Kasumi-1 (cell line): ENCODE measurements at places on chromosomes 1 and 21.
A peak's percentile ranks its signal among the peaks of the same experiment; 100 is the strongest.

GRCh38 chr1:224703702-224704101, 87.6 kb downstream of the CNIH3 start:
- DNase-seq = no peak

DNA sequence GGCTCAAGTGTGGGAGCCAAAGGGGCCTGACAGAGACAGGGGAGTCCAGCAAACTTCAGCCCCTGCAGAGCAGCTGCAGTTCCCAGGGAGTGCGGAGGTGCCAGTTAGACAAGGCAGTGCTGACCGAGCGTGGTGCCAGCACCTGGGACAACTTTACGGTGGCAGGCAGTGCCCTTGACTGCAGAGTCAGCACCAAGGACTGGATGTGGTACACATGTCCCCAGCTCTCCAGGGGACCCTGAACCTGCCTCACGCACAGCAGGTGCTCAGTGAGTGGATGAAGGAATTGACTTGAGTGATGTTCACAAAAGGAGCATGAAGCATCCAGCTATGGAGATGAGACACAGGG, 296.5 kb downstream of the SIPA1L2 start:
- no peak for DNase-seq

DNA sequence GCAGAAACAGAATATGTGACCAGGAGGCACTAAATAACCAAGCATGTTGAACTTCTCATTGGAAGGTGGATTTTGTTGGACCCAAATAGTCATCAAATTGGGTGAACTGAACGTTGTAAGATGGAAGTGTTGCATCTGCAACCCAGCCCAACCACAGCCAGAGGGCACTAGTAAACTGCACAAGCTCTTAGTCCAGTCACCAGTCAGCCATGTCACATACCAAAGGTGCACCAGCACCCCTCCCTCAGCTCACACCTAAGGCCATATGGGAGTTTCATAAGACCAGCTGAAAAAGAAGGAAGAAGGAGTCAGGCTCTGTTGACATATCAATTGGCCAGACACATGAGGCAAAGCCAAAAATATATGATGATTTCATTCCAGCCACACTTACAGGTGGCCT, 481.7 kb upstream of the NR5A2 start:
- DNase-seq = peak; percentile 7

- DNase-seq = peak; percentile 41
Observed at GRCh38 chr1:162498496-162498810, 835 bp downstream of the UHMK1 start.

DNA sequence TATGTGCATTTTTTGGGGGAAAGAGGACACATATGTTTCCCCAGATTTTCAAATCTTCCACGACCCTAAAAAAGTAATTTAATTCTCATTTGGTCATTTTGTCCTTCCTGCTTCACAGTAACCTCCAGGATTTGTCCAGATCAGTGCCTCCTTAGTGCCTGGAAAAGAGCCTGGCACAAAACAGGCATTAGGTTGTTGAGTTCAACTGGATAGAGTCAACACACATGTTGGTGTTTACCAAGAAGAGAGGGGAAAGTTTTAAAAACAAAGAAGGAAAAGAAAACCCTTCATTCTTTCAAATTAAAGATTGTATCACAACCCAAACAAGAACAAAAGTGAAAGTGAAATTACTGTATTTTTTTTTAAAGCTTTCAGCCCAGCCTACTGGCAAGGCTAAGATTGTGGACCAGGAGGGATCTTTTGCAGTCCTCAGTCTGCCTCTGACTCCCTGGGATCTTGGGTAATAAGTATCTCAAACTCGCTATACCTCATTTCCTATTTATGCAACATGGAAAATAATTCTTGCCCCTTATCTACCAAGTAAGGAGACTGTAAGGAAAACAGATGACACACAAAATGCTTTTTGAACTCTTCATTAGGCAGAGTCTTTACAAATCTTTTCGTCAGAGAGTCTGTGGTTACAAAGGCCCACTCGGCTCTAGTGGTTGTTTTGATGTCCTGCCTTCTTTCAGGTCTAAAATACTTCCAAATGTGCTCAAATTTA, 57.8 kb downstream of the ZNF281 start:
- DNase-seq = peak; percentile 19

DNA sequence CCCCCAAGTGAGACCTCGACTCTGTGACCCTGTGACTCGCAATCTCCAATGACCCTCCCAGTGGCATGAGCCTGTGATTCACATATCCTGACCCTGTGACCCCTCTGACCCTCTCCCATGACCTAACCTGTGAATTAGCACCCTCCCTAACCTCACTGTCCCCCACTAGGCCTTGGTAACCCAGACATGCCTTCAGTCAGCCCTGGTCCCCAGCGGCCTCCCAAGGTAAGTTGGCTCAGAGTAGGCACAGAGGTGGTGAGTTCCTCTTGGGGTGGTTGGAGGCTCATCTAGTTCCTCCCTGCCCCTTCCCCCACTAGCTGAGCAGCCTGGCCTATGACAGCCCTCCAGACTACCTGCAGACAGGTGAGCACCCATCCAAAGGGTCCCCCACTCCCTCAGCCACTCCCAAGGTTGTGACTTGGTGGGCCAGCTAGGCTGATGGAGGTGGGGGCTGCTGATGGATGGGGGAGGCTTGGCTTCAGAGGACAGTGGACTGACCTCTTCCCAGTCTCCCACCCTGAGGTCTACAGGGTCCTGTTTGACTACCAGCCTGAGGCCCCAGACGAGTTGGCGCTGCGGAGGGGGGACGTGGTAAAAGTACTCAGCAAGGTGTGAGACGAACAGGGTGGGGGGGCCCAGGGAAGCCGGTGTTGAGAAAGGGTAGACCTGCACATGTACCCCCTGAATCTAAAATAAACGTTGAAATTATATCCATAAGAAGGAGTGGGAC, 1.6 kb downstream of the SH3D21 start:
- no peak for DNase-seq

GRCh38 chr1:27548858-27549719, 54.9 kb downstream of the AHDC1 start:
- no peak for DNase-seq

DNA sequence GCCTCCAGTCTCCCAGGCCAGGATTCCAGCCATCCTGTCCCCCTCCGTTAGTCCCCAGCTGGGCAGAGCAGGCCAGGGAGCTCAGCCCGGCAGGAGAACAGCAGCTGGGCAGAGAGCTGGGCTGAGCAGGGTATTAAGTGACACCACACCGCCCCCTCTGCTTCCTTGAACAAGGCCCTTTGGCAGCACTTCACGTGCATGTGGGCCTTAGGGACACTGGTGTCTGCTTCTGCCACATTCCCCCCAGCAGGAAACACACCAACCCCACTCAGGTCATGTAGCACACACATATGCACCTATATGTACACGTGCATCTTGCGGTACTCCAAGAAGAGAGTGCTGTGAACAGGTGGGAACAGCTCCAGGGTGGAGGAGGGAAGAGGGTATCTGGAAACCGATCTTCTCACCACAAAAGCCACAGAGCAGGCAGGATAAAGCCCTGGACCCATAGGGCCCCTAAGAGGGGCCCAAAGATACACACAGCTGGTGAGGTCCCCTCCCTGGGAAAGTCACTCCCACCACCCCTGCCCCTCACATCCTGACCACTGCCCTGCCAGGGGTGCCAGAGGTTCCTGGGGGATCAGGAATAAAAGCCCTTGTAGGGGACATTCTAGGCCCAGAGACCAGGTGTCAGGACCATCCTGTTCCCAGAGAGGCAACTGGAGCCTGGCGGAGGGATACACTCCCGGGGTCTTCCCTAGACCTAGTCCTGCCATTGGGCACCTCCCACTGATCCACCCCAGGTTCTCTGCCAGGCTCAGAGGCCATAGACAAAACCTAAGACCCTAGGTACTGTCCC, 4.5 kb downstream of the EPHA2 start:
- peak; percentile 32 for DNase-seq

- no peak for DNase-seq
Observed at GRCh38 chr21:45060675-45061311, 13.6 kb upstream of the ADARB1 start.

DNA sequence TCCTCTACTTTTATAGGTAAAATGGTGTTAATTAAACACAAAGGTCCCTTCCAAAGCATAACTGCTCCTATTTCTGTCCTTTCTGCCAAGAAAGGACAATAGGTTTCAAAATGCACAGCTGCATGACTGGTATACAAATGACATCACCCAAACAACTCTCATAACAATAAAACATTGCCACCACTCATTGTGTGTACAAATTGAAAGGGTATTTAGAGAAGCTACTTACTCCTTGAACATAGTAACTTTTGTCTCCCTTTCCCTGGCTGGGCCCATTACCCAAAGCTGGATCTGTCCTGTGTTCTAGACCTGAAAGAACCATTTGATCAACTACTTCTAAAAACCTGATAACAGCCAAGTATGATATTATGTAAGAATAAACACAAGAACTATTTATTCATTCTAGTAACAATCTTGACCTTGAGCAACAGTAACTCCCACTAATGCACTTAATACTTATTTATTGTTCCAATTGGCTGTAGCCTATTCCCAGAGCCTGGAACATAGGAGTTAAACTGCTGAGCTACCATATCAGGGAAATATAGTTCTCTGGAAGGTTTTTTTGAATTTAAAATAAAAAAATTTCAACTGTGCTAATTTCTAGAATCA, 38.2 kb downstream of the TTLL7 start:
- DNase-seq = no peak

GRCh38 chr1:110962892-110963690, 631 bp downstream of the LRIF1 start:
- DNase-seq = peak; percentile 67

GRCh38 chr1:228048120-228048519, 34.4 kb upstream of the ARF1 start:
- DNase-seq = no peak
